ENCODE measurements at places on chromosomes 3 and 15. TPM values are rescaled to one million over a fixed set of nuclear protein-coding genes. Genes with fewer than 3 reads are reported as not detected.

The SLITRK3 gene
- total RNA-seq = not detected

The IL16 gene
- total RNA-seq = 36.7 TPM

The CCRL2 gene
- total RNA-seq = 17.2 TPM

The ESYT3 gene
- total RNA-seq = 93.3 TPM

The IQCF5 gene
- total RNA-seq = not detected

The AMOTL2 gene
- 73.3 TPM for total RNA-seq

The COLQ gene
- 3.1 TPM for total RNA-seq

The CAND2 gene
- total RNA-seq = 6.7 TPM

DNA sequence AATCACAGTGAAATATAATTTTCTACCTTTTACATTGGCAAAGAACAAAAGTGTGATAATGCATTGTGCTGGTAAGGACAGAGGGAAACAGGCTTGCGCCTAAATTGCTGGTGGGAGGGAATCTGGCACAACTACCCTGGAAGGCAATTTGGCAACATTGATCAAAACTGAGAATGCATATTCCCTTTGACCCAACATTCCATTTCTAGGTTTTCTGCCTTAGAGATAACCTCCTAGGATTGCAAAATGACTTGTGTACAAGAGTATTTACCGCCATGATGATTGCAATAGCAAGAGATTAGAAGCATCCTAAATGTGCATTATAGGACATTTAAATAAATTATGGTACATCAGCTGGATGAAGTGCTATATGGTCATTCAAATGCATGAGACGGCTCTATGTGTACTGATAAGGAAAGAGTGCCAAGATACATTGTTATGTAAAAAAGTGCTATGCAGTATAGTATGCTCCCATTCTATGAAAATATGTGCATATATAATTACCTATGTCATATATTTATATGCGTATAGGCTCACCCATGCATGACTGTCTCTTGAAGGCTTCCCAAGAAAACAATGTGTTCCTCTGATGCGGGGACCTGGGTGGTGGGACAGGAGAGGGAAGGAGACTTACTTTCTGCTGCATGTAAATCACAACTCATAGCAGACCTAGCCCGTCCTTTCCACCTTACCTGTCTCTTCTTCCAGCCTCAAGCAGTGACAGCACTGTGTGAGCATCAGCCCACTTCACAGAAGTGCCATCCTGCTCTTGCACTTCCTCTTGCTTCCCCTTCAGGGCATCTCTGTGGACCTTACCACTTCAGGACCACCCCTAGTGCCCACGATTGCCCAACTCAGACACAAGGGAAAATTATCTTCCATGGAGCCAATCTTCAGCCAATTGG lies 249.9 kb upstream of the TLE3 start:
- no peaks in the 10 kb centered on the region for H3K27me3 ChIP-seq
- DNase-seq = no peak
- H3K27ac ChIP-seq = no peak overlapping the region
- no peaks in the 10 kb centered on the region for H3K36me3 ChIP-seq

DNA sequence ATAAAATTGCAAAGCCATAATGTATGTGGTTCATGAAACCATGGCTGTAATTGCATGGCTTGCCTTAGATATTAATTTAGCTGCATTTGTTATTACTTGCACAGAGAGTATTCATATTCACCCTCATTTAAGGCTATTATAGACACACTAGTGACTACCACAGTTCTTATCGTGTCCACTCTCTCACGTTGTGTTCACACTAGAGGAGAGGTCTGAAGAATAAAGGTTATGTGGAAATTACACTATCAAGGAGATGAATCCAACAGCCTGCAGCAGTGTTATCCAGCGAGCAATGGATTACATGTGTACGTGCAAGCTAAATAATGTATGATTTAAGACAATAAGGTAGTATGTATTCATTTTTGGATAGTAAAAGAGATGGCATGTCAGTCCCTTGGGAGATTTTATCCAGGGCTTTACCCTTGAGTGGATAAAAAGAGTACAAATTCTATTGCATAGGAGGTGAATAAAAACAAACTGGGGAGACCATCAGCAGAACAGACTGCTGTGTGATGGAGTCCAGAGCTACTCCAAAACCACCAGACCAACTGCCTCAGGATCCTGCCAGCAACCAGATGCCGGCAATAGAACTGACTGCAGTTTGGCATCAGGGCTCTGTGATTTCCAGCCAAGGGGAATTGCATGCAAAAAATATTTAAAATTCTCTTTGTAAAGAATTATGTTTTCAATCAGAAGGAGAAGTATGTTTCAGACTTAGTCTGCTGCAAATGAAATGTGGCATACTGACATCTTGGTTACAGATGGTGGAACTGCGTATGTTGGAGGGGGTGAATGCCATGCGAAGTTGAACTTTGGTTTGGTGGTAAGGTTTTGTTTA lies 146.6 kb downstream of the RBMS3 start:
- no peak overlapping the region for H3K27ac ChIP-seq
- no peak overlapping the region for H3K4me3 ChIP-seq
- no peak for DNase-seq
- peaks cover 13% of the 10 kb centered on the region for H3K4me1 ChIP-seq

- H3K36me3 ChIP-seq = no peaks in the 10 kb centered on the region
- no peak for DNase-seq
- no peaks in the 10 kb centered on the region for H3K27me3 ChIP-seq
- peaks cover 35% of the 10 kb centered on the region for H3K4me1 ChIP-seq
These were observed 2.2 kb downstream of the STARD9 start for GRCh38 chr15:42577514-42578031.

GRCh38 chr15:39499681-39500080 lies 81.2 kb upstream of the THBS1 start:
- H3K27me3 ChIP-seq = no peaks in the 10 kb centered on the region
- no peak overlapping the region for H3K4me3 ChIP-seq
- no peaks in the 10 kb centered on the region for H3K4me1 ChIP-seq
- DNase-seq = no peak
- no peak overlapping the region for H3K27ac ChIP-seq

- no peak overlapping the region for H3K27ac ChIP-seq
- no peak overlapping the region for H3K4me3 ChIP-seq
- peak; percentile 52 for DNase-seq
- peaks cover 39% of the 10 kb centered on the region for H3K4me1 ChIP-seq
- H3K36me3 ChIP-seq = no peaks in the 10 kb centered on the region
These were observed 110.9 kb downstream of the ASB7 start for GRCh38 chr15:100713163-100713867.

GRCh38 chr3:112273536-112273935 lies 20.5 kb downstream of the SLC9C1 start:
- no peaks in the 10 kb centered on the region for H3K4me1 ChIP-seq
- no peak for DNase-seq
- no peak overlapping the region for H3K27ac ChIP-seq
- no peak overlapping the region for H3K4me3 ChIP-seq
- H3K27me3 ChIP-seq = no peaks in the 10 kb centered on the region

DNA sequence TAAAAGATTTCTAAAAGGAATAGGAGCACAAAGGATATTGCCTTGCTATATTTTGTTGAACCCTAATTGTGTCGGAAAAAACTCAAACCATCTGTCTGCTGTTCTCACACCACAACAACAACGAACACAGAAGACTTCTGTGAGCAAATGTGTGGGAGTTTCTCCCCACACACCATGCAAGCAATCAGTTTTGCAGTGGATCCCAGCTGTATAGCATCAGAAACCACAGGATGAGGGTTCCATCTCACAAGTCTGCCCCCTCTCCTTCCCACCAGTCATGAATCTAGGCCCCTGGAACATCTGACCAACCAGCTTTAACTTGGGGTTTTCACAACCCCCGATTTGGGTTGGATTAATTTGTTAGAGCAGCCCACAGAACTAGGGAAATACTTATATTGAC lies 91.3 kb upstream of the SLC4A7 start:
- H3K4me3 ChIP-seq = no peak overlapping the region
- DNase-seq = no peak
- H3K4me1 ChIP-seq = no peaks in the 10 kb centered on the region

DNA sequence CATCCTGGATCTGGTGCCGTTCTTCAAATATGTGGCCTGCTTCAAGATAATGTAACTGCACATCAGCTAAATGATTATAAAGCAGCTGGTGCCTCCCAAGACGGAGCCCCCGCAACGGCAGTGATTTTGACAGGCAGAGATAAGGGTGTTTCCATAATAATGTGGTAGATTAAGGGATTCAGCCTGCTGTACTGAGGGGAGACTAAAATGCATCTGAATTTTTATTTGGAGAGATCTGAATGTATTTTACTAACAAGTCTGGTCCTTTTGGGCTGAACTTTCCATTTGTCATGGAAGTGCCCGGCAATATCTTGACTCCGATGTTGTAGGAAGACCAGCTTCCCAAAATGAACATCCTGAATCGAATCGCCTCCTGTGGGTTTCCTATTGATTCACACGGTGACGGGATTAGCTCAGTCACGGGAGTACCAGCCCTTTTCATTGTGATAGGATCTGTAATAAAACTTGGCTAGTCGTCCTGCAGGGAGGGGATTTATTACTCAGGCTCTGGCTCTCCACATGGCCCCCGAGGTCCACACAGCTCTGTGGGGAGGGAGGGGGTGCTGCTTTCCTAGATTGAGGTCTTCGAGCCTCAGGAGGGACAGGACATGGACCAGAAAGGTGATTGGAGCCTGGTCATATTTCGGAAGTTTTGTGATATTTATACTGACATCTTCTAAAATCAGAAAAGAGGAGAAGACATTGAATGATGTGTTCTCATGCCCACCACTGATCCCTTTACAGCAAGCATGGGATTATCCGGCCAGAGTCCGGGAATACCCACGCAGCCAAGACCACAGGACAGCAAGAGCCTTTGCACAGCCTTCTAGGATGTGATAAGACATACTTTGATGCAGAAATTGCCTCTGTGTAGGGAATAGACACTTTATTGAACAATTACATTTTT lies 2.5 kb upstream of the PCSK6 start:
- no peak overlapping the region for H3K27ac ChIP-seq
- DNase-seq = no peak
- peaks cover 12% of the 10 kb centered on the region for H3K27me3 ChIP-seq

DNA sequence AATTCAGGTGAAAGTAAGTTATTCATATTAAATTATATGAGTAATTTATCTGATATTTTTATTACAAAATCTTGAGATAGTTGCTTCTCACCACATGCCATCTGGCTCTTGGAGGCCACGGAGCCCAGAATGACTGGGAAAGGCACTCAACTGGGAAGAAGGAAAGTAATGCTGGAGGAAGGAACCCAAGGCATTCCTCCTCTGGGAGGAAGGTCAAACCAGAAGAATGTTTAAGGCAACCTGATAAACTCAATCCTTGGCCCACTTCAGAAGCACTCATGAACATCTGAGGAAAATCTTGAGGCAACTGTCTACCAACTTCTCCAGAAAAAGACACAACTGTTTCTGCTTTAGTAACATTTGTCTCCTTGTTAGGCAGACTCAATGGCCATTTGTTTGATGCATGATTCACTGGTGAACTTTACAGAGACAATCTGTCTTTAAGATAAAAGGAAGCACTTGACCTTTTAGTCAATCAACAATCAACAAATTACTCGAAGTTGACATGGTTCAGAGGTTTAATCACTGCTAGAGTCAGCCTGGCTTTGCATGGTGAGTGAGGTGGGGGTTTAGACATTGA lies 261.4 kb upstream of the MME start:
- H3K4me1 ChIP-seq = no peaks in the 10 kb centered on the region
- no peak overlapping the region for H3K27ac ChIP-seq
- no peak overlapping the region for H3K4me3 ChIP-seq
- H3K27me3 ChIP-seq = no peaks in the 10 kb centered on the region

- DNase-seq = no peak
- no peaks in the 10 kb centered on the region for H3K36me3 ChIP-seq
- H3K27ac ChIP-seq = no peak overlapping the region
- no peaks in the 10 kb centered on the region for H3K4me1 ChIP-seq
- no peak overlapping the region for H3K4me3 ChIP-seq
- no peaks in the 10 kb centered on the region for H3K27me3 ChIP-seq
These were observed 152.6 kb upstream of the GBE1 start for GRCh38 chr3:81913886-81914663.

DNA sequence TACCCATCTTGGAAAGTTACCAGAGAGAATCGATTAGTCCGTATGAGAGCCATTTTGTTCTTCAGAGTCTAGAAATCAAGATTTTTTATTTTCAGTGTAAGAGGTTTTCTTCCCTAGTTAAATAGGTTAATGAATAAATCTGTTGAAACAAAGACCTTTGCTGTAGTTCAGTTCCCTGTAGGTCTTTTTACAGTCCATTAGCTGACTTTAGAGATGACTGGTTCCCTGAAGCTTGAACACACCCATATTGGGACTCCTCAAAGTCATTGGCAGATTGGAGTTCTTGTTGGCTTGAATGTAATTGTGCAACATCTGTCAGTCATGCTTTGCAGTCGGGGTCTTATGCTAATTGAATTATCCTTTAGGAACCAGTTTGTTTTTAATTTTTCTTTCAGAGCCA lies 45.3 kb downstream of the SEMA6D start:
- H3K27ac ChIP-seq = no peak overlapping the region
- no peaks in the 10 kb centered on the region for H3K27me3 ChIP-seq
- no peak overlapping the region for H3K4me3 ChIP-seq
- no peaks in the 10 kb centered on the region for H3K36me3 ChIP-seq
- DNase-seq = no peak
- H3K4me1 ChIP-seq = no peaks in the 10 kb centered on the region

DNA sequence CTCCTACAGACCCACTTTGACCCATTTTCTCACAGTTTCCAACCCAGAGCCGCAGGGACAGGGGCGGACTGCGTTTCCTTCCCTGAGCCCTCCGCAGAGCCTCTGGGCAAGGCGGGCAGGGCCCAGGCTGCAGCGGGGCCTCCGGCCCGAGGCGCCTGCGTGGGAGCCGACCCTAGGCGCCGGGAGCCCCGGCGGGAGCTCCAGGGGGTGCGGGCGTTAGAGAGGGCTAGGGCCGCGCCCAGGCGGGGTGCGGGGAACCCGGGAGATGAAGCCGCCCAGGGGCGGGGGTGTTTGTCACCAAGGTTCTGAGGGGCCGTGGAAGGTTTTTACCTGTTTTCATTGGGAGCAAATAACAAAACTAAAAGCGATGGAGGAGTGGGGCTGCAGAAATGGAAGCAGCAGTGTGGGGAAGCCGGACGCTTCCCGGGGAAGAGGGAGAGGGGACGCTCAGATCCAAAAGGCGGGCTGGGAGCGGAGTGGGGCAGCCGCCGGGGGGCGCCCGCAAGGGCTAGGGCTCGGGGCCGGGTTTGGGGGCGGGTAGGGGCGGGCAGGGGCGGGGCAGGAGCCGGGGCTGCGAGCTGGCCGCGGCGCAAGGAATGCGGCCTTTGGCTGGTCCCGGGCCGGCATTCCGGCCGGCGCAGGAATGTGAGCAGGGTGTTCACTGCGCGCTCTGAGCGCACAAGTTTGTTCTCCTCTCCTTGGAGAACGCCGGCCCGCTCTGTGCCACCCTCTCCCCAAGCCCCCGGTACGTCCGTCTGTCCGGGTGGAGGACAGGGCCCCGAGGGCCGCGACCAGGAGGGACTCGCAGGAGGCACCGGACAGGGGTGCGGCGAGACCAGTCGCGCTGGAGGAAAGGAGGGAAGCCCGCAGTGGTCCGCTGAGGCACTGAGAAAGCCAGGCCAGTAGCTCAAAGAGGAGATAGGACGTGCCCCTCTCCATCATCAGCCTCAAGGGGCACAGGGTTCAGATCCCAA lies 61.1 kb downstream of the AMOTL2 start:
- DNase-seq = peak; percentile 70
- peaks cover 66% of the 10 kb centered on the region for H3K4me1 ChIP-seq
- peak overlapping the region; percentile 89 for H3K27ac ChIP-seq
- H3K36me3 ChIP-seq = no peaks in the 10 kb centered on the region
- H3K27me3 ChIP-seq = no peaks in the 10 kb centered on the region

All from upper lobe of left lung (tissue), 6 donors.